Fibroblast of mammary gland (primary cell): ENCODE measurements at places on chromosomes 6 and 20.

- DNase-seq: no peak
These were observed 217.5 kb upstream of the SUPT3H start for GRCh38 chr6:45595010-45595851.

DNA sequence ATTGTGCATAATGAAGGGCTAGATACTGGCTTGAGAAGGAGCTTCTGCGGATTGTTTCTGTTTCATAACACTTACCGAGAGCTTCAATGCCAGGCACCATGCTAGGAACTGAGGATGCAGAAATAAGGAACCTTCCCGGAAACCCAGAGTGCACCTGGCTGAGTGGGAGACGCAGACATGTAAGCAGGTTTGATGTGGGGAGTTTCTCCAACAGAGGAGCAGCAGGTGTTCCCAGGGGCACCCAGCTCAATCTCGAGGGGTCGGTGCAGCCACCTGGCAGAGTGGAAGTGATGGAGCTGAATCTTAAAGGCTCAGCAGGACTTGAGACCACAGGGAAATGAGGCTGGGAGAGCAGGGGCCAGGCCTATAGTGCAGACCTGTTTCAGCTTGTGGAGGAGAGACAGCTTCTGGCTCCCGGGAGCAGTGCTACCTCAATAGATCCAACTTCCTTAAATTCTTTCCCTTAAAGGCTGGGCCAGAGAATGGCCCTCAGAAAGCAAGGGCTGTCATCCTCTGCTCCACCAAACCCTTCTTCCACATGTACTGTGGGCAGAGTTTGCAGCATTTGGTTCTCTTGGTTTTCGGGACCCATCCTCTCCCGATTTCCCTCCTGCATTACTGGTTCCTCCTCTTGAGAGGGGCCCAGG is 27.8 kb upstream of the SRC start:
- DNase-seq: no peak

DNA sequence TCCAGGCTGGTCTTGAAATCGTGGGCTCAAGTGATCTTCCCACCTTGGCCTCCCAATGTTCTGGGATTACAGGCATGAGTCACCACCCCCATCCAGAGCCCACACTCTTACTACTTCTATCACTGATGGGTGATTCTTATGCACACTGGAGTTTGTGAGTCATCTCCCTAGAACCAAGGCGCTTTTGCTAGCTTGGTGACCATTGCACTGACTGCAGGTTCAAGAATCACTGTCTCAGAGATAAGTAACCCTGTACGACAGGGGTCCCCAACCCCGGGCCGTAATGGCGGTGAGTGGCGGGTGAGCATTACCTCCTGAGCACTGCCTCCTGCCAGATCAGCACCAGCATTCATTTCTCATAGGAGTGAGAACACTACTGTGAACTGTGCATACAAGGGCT is 118.8 kb downstream of the MAP3K7 start:
- DNase-seq: peak; percentile 78

DNA sequence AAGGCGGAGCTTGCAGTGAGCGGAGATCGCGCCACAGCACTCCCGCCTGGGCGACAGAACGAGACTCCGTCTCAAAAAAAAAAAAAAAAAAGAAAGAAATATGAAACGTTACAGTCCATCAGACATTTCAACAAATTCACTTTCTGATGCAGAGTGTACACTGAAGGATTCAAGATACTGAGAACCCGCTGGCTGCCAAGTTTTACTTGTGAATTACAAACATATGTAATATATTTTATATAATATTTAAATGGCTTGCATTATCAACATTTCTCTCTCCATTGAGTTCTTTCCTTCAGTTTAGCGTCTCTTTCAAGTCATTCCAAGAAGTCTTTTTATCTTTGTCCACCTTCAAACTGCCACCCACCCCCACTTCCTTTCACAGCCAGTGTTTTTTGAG is 240.9 kb upstream of the RNF217 start:
- no peak for DNase-seq

DNA sequence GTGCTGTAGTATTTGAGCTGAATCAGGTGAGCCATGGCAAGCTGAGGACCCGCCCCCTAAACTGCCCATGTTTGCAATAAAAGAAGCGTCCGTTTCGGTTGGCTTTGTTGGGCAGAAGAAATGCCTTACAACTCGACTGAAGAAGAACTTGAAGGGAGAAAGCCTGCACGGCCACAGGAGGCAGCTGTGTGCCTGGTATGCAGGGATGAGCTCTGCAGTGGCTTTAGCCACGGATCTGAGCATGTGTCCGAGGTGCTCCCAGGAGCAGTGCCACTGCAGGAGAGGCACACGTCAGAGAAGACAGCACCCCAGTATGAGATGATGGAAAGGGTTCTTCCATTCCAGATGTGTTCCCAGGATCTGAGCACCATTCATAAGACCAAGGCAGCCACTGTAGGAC is 23.5 kb downstream of the KIZ start:
- no peak for DNase-seq

GRCh38 chr6:28082939-28083338 is 2.6 kb downstream of the ZNF165 start:
- DNase-seq: no peak

GRCh38 chr6:137806914-137807682 is 60.0 kb upstream of the TNFAIP3 start:
- no peak for DNase-seq

- DNase-seq: no peak
These were observed 28.8 kb downstream of the OGFRL1 start for GRCh38 chr6:71317441-71317840.

- DNase-seq: no peak
These were observed 974.1 kb downstream of the EYS start for GRCh38 chr6:64732888-64733287.

DNA sequence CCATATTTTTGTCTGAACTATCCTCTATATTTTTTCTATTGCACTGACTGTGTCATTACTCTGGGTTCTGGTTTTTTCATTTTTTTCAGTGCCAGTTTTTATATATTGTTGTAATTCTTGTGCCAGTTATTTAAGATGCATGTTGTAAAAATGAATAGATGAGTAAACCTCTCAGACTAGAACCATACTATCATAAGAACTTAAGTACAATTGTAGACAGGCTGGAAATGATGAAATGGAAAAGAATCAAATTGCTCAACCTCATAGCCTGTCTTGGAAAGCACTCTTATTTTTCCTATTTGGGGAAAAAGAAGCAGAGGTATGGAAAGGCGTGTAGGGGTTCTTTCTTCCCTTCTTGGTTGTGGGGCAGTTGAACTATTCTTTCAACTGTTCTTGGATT is 30.2 kb downstream of the PANK2 start:
- DNase-seq: peak; percentile 40

DNA sequence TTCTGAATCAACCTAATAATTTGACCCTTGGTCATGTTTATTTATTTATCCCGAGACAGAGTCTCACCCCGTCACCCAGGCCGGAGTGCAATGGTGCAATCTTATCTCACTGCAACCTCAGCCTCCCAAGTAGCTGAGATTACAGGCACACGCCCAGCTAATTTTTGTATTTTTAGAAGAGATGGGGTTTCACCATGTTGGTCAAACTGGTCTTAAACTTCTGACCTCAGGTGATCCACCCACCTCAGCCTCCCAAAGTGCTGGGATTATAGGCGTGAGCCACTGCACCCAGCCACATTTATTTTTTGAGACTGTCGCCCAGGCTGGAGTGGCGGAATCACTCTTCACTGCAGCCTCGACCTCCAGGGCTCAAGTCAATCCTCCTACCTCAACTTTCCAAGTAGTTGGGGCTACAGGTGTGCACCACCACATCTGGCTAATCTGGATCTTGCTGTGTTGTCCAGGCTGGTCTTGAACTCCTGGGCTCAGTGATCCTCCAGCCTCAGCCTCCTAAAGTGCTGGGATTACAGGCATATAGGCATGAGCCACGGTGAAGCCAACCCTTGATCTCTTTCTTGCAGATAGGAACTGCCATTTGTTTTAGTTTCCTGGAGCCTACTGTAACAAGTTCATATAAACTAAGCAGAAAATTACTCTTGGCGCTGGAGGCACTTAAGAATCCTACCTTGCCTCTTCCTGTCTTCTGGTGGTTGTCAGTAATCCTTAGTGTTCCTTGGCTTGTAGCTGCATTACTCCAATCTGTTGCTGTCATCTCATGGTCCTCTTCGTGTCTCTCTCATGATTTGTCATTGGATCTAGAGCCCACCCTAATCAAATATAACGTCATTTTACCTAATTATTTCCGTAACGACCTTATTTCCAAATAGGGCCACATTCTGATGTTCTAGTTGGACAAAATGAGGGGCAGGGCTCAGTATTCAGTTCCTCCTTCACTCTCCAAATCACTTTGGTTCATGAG is 2.3 kb downstream of the RPS18 start:
- DNase-seq: no peak

- no peak for DNase-seq
These were observed 2.1 kb upstream of the ZBTB12 start for GRCh38 chr6:31903957-31904356.

DNA sequence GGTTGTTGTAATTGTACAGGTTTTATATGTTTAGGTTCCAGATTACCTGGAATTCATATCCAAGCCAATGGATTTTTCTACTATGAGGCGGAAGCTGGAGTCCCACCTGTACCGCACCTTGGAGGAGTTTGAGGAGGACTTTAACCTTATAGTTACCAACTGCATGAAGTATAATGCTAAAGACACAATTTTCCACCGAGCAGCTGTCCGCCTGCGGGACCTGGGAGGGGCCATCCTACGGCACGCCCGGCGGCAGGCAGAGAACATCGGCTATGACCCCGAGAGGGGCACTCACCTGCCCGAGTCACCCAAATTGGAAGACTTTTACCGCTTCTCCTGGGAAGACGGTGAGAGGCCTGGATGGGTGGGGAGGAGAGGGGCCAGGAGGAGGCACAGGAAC is 13.6 kb downstream of the BRPF3 start:
- DNase-seq: no peak

- peak; percentile 83 for DNase-seq
These were observed 16.4 kb downstream of the ZNF311 start for GRCh38 chr6:28988536-28989311.

GRCh38 chr20:44643596-44644229 is 7.8 kb downstream of the ADA start:
- DNase-seq: peak; percentile 79

DNA sequence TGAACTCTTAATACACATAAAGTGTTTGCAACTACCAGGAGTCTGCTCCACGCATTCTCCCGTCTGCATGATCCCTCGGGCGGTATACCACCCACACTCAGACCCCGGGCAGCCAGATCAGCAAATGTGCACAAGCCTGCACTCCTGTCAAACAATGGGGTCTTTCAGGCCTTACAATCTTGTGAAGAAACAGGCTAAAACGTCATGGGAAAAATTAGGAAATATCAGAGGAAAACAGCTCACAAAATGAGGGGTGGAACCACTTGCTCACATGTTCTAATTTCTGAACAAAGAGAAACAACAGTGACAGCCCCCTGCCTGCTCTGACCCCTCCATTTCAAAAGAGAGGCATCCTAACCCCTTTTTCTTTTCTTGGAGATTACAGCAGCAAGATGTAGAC is 69.4 kb downstream of the BACH2 start:
- DNase-seq: no peak

DNA sequence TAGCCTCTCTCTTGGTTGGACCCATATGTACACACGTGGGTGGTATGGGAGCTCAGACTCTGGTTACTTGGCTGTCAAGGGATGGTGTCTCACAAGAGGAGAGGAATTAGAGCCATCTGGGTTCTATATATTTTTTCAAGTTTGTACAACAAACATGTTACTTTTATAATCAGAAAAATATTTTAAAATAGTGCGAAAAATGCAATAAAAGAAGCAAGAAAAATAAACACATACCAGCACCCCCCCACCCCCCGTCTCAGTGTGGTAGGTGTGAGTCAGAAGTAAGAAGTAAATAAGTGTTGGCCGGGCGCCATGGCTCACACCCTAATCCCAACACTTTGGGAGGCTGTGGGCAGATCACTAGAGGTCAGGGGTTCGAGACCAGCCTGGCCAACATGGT is 2.1 kb upstream of the TIAM2 start:
- peak; percentile 16 for DNase-seq

GRCh38 chr6:43096451-43097097 is 20.5 kb downstream of the PTK7 start:
- peak; percentile 80 for DNase-seq

DNA sequence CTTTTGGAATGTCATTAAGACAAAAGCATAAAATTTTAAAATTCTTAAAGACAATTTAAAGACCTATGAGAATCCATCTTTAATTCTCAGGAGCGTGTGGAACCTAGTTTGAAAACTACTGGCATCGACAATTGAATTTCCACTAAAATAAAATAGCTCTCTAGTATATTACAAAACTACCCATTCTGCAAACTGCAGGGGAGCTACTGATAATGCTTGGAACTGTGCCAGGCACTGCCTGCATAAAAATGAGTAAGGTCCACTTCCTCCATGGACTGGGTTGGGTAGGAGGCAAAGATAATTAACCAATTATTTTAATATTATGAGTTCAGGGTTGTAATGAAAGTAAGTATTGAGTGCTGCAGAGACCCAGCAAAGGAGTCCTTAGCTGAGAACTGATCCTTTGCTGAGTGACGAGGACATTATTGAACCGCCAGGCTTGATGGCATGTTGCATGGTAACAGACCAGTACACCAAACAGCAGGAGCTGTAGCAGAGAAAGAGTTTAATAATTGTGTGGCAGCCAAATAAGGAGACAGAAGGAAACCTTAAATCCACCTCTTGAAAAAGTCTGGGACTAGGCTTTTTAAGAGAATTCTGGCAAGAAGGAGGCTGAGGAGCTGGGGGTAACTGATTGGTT is 261.3 kb downstream of the ESR1 start:
- peak; percentile 46 for DNase-seq

GRCh38 chr6:35954333-35954732 is 33.4 kb upstream of the SRPK1 start:
- DNase-seq: no peak

GRCh38 chr6:115896538-115897129 is 164.1 kb downstream of the FRK start:
- peak; percentile 53 for DNase-seq

DNA sequence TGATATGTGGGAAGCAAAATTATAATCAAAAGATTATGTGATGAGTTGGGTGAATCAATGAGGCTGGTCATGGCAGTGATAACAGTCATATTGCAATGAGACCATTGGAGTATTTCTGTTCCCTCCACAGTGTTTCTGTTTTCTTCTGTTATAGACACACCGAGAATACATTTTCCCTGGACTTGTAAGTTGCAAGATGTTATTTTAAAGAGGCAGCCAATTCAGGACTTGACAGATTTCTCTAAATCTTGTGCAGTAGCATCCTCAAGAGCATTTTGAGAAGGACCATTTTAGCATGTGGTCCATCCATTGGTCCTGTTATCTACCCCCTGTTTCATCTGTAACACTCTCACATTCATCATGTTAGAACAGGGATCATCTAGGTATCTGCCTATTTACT is 55.6 kb downstream of the NKAIN2 start:
- no peak for DNase-seq

GRCh38 chr6:83592770-83593394 is 80.5 kb downstream of the PRSS35 start:
- peak; percentile 28 for DNase-seq

GRCh38 chr6:38187811-38188590 is 368.5 kb downstream of the ZFAND3 start:
- DNase-seq: no peak

- DNase-seq: no peak
These were observed 117.5 kb upstream of the C6orf118 start for GRCh38 chr6:165426892-165427291.

- DNase-seq: no peak
These were observed 13.3 kb upstream of the RIPOR2 start for GRCh38 chr6:24949020-24949569.

GRCh38 chr20:59731376-59731775 is 127.0 kb downstream of the PHACTR3 start:
- no peak for DNase-seq

GRCh38 chr6:83067448-83068439 is at the start of gene DOP1A:
Gene DOP1A, plus strand, starts transcription at chr6:83067671. Its CDS starts 29,307 bp downstream, at chr6:83096978.
- DNase-seq: peak; percentile 91

- no peak for DNase-seq
These were observed 2.4 kb downstream of the TCF21 start for GRCh38 chr6:133891149-133891926.

GRCh38 chr6:161166677-161167076 is 107.2 kb downstream of the AGPAT4 start:
- DNase-seq: no peak
